ENCODE measurements at places on chromosomes 7 and 10.

- DNase-seq = no peak
These were observed 2.7 kb downstream of the STK17A start for GRCh38 chr7:43585562-43585961.

GRCh38 chr7:74717889-74718288 lies 55.9 kb upstream of the NCF1 start:
- no peak for DNase-seq

DNA sequence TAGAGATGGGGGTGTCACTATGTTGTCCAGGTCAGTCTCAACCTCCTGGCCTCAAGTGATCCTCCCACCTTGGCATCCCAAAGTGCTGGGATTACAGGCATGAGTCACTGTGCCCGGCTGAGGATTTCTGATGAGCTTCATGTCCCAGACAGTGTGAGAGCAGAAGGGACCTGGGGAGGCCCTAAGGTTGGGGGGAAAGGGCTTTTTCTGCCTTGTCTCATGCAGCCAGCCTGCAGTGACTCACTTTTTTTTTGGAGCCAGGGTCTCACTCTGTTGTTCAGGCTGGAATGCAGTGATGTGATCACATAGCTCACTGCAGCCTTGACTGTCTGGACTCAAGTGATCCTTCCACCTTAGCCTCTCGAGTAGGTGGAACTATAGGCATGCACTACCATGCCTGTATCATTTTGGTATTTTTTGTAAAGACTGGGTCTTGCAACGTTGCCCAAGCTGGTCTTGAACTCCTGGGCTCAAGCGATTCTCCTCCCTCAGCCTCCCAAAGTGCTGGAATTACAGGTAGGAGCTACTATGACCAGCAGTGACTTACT lies 14.6 kb downstream of the COL26A1 start:
- DNase-seq = no peak

- DNase-seq = no peak
These were observed 14.1 kb upstream of the TNPO3 start for GRCh38 chr7:129069021-129069420.

GRCh38 chr7:132125872-132126595 lies 450.2 kb downstream of the PLXNA4 start:
- no peak for DNase-seq

DNA sequence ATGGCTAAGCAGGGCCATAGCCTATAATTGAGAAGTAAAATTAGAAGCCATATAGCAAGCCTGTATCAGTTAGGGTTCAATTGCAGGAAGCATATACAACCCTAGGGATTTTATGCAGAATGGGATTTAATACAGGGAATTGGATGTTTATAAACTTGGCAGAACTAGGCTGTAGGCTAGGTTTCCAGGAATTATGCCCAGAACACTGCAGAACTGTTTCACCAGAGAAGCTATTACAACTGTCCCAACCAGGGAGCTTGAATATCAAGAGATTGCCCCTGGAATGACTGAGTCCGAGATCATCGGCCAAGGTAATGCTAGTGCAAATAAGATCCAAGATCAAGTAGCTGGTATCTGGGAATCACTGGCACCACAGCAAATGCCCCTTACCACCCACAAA lies 64.0 kb downstream of the PRR15 start:
- DNase-seq = no peak

DNA sequence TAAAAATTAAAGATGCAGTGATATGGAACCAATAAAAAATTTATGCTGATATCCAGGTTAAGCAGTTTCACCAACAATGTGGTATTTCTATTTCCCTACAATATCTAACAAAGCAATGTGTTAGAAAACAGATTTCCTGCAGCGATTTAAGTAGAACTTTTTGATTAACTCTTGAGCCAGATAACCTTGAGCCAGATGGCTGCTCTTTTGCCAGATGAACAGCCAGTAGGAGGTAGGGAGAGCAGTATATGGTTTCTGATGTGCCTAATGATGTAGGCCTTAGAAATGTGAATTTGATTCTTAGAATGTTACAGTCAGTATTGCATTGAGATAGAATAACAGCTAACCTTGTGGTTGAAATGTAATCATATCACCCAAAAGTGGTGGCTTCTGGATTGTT lies 31.1 kb downstream of the STAMBPL1 start:
- DNase-seq = no peak

All from SW 1271 (cell line).